Fibroblast of skin of left biceps (primary cell): ENCODE measurements at places on chromosomes 5 and 9.

DNA sequence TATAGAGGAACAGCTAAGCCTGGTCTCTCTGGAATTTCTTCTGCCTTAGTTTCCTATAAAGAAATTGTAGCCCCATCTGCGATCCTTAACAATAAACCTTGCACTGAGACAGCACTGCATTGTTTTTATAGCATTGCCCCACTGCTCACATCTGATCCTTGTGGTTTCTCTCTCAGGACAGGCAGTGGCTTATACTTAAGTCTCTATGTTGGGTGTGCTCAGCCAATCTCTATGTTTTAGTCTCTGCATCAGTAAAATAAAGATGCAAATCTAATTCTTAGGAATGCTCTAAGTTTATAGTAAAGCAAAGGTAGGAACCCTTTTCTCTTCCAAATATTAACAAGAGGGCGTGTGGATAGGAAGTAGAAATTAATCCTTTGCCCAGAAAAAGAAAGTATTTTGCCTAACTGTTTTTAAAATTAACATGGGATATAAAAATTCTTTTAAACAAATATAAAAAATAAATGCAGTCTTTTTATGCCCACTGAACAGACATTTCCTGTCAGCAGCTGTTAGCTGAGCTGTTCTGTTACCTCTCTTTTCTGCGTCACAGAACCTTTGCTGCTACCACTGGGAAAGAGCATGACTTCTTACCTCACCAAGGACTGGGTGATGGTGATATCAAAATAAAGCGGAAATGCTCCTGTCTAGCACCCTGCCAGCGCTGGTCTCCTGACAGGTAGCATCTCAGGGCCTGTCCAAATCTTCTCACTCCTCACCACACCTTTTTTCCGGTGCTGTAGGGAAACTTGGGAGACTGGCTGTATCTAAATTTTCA is 29.5 kb downstream of the MRPS27 start:
- DNase-seq: no peak

DNA sequence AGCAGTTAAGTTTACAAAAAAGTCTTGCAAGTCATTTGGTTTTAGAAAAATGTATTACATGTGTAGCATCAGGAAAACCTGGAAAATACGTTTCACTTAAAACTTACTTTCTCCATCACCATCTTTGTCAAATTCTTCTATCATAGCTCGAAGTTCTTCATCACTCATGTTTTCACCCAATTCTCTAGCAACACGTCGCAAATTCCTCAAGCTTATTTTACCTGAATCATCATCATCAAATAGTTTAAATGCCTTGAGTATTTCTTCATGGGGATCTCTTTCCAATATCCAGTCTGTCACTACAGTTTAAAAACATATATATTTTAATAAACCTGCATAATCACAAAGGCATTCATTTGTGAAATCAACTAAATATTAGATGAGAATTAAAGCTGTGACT is 10.3 kb downstream of the CETN3 start:
- DNase-seq: no peak

DNA sequence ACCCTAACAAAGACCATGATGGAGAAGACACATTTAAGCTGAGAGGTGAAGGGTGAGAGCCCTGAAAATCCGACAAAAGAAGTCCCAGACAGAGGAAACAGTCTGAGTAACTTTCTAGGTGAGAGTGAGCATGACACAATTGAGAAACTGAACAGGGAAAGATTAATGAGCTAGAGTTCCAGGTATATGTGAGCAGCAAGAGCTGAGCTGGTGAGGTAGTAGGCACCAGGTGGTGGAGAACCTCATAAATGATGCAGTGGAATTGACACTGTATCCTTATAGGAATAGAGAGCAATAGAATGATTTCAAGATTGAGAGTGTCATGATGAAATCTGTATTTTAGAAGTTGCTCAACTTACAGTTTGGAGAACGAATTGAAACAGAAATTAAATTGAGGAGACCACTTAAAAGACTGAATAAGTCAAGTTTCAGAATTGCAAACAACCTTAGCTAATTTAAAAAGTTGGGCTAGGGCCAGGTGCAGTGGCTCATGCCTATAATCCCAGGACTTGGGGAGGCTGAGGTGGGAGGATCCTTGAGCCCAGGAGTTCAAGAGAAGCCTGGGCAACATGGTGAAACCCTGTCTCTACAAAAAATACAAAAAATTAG is 89.8 kb downstream of the NREP start:
- DNase-seq: no peak

DNA sequence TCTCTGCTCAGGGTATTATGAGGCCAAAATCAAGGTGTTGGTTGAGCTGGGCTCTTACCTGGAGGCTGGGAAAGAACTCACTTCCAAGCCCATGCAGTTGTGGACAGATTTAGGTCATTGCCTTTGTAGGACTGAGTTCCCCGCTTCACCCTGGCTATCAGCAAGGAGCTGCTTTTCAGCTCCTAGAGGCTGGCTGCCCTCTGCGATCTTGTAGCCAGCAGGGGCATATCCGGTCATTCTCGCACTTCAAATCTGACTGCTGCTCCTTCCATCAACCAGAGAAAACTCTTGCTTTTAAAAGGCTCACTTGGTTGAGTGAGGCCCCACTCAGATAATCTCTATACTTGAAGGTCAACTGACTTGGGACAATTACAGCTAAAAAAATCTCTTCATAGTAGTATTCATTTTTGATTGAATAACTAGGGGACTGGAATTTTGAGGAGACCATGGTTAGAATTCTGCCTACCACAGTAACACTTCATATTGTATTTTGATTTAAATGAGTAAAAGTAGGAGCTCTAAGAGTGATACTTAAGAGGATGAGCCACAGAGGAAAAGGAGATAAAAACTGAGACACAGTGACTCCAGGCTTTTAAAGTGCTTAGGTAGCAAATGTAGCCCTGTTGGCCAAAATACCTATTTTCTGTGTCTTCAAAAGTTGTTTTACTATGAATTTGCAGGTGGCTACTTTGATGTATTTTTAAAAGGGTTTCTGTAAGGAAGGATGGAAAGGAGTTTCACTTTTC is 137.4 kb downstream of the CD180 start:
- no peak for DNase-seq

GRCh38 chr9:16627967-16628366 is 242.5 kb downstream of the BNC2 start:
- peak; percentile 94 for DNase-seq

GRCh38 chr5:178404987-178405386 is 172.4 kb upstream of the PHYKPL start:
- no peak for DNase-seq

DNA sequence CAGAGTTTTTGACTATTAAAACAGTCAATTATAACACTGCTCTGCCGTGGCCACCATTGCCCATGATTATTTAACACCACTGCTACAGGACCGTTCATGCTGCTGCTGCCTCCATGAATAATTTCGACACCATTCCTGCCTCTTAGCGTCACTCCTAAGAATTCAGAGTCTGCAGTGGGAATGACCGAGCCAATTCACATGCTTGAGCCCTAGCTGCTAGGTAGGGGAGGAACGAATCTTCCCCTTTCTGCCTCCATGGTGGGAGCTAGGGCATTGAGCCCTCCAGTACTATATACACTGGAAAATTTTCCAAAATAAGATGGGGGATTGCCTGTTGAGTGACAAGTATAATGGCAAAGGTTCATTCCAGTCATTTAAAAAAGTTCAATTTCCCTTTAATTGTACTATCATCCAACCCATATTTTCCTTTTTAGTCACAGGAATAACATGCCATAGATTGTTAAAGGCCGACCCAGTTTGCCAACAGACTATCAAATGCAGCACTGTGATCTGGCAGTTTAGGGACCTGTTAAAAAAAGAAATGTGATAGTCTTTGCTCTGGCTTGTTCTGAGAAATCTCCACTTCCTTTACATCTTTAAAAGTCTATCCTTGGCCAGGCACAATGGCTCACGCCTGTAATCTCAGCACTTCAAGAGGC is 13.5 kb upstream of the B4GALT1 start:
- no peak for DNase-seq

DNA sequence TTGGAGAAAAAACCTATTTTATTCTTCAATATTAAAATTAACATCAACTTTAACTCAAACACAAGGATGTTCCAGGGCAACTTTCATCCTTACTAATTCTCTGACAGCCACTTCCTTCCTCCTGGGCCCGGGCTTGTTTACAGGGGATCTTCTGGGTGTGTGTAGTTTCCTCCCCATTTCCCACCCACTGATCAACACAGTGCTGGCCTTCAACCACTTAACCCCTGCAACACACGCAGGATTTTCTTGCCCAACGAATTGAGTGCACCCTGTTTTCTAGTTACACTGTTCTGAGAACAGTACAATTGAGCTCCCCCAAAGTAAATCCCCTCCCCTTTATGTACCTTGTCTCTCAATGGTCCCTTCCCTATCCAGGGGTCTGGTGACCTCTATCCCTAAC is 83.1 kb upstream of the RANBP3L start:
- no peak for DNase-seq

- no peak for DNase-seq
Observed at GRCh38 chr5:65418661-65419060, 63.1 kb downstream of the ADAMTS6 start.

DNA sequence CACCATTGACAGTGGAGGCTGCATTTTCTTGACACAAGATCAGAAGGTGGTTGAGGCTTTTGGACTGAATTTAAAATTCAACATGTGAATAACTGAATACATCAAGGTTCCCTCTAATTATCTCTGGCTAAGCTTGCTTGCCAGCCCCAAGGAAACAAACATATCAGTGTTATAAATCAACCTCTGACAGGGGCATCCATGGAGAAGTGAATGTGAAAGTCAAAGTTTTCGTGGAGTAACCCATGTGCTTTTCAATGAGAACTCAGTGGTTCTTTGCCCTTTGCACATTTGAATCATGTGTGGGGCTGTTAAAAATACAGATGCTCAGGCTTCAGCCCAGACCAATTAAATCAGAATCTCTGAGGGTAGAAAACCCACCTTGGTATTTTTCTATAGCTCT is 128.9 kb downstream of the LRRC70 start:
- no peak for DNase-seq

DNA sequence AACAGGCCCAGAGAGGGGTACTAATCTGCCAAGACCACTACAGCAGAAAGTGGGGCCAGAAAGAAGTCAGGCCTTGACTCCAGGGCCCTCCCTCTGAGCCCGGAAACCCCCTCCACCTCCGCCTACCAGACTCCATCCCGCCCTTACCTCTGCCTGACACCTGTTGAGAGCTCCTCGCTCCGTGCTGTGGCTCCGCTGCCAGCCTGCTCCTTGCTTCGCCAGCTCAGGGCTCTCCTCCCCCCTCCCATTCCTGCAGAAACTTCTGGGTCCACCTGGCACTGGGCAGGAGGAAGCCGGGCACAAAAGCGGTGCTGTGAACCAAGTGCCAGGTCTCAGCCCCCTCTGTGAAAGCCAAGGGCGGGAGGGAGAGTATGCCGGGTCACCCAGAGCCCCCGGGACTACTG is 6.4 kb upstream of the ST6GALNAC6 start:
- DNase-seq: no peak

- DNase-seq: no peak
Observed at GRCh38 chr5:62256161-62257019, 49.6 kb upstream of the KIF2A start.

DNA sequence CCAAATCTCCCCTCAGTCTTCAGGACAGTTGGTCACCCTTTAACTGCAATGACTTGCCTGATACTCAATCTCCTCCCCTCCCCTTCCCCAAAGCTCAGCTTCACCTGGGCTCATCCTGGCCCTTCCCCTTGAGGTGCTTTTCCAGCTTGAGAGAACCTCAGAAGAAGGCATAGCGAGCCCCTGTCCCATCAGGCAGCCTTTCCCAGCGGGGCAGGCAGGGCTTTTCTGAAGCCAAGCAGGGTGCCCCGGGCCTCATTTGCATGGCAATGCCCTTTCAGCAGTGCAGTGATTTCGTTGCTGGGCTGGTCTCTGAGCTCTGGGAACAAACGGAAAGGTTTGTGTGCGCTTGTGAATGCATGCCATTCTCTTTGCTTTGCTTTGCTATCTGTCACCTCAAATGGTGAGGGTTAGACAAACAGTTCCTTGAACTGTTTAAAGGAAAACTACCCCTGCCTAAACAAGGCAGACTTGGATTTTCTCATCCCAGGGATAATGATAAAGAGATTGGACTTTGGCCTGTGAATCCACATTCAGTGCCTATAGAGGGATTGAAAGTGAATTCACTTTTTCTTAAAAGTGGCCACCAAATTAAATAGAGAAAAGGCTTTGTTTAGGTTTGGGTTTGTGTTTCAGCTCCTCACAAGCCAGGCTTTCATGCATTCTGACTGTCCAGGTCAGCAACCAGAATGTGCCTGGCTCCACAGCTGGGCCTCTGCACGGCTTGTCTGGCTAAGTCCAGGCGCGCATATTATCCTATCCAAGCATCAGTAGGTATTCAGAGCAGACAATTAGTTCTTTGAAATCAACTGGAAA is 165.3 kb downstream of the ZNF608 start:
- no peak for DNase-seq

DNA sequence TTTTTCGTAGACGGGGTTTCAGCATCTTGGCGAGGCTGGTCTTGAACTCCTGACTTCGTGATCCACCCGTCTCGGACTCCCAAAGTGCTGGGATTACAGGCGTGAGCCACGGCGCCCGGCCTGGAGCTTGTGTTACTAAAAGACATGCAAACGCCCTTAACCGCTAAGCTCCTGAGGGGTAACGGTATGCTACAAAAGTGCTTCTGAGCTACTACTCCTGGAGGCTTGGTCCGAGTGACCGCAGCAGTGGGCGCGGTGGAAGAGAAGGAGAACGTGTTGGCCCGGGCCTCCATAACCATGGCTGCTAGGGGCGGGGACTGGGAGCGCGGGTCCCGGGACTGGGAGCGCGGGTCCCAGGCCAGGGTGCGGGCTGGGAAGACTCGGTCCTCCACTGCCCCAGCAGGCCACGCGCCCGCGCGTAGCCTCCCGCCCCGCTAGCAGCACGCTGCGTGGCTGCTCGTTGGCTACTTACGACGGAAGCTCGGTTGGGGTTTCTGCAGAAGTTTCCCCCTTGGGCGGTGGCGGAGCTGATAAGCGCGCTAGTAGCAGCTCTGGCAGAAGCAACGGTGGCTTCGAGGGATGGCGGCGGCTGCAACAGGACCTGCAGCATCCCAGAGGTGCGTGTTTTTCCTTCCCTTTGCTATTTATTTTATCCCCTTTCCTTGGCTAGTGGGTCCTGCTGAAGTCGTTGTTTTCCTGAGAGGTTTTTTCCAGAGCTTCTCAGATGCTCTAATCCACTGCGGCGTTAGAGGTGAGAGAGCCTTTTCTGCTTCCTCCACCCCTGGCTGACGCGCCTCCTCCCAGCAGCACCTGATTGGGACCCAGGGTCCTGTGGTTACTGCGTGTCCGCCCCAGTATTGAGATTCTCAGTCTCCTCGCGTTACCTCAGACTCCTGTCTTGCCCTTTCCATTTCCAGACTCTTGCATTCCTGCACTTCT is 69.2 kb upstream of the CCDC180 start:
- peak; percentile 54 for DNase-seq

GRCh38 chr5:150642567-150642927 is 2.1 kb downstream of the SYNPO start:
- DNase-seq: no peak

GRCh38 chr5:158635565-158635964 is 464.2 kb downstream of the EBF1 start:
- no peak for DNase-seq

- DNase-seq: no peak
Observed at GRCh38 chr9:89753472-89754055, 148.8 kb downstream of the GADD45G start.

DNA sequence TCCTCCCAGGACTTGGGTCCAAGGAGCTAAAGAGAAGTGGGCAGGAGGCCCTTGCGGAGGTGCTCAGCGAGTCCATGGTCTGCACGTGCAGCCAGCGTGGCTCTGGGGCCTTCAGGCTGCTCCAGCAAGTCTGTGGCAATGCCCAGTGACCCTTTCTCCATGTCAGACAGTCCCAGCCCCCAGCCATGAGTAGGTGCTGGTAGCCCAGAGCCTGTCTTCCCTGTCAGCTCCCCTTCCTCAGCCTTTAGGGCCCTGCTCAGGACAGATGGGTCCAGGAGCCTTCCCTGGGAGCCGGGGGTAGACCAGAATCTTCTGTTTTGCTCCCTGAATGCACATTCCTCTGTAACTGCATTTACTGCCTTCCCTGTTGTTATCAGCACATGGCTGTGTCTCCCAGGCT is 147.2 kb upstream of the IRX2 start:
- no peak for DNase-seq
